ENCODE measurements at places on chromosomes 2 and 18.
A peak's percentile ranks its signal among the peaks of the same experiment; 100 is the strongest.

- DNase-seq: no peak
These were observed 134.2 kb upstream of the PIK3C3 start for GRCh38 chr18:41820784-41821183.

DNA sequence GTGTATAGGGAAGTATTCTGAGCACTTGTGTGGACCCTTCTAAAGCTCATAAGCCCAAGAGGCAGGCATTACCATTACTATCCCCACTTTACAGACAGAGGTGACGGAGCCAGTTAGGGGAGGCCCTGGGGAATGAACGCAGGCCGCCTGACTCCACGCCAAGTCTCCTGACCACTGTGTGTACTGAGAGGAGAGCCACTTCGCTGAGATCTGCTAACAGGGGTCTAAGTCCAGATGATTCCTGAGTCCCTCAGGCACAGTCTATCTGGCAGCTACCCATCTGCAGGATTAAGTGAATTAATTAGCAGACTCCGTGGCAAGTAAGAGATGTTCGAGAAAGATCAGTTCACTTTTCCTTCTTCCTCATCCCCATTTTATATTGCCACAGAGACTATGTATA lies 13.7 kb downstream of the CYB5A start:
- peak; percentile 58 for DNase-seq

DNA sequence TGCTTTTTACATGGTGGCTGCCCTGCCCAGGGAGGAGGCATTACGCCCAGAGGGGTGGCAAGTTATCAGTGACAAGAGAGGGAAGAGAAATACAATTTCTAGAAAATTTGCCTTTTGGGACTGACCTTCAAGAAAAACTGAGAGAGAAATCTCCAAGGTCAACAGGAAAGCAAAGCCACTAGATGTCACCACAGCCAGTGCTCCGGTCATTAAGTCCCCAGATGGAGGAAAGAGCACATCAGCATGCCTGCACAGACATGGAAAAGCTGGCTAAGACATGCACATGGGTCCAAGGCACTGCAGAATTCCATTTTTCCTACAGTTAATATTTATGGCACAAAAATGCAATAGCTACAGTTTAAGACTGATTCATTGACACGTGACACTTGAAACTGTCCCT lies 21.0 kb downstream of the FHL2 start:
- DNase-seq: no peak

DNA sequence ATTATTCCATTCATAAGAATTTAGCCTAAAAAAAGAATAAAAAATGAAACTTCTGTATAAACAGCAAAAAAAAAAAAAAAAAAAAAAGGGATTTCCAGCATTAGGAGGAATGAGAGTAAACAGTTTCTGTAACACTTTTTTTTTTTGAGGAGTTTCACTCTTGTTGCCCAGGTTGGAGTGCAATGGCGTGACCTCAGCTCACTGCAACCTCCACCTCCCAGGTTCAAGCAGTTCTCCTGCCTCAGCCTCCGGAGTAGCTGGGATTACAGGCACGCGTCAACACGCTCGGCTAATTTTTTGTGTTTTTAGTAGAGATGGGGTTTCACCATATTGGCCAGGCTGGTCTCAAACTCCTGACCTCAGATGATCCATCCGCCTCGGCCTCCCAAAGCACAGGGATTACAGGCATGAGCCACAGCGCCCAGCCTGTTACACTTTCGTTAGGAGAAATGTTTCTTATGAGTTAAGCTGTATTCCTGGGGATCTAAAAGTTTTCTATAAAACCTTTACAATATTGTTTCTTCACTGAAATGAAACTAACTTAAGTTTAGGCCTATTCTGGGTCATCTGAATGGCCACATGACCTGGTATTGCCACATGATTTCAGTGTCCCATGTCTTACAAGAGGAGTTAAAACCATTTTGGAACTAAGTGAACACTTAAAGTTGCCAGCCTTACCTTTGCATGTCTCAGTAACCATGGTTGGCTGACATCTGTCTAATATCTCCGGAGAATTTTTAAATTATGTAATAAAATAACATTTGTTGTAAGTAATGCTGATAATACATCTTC lies 17.5 kb downstream of the SMAD2 start:
- DNase-seq: no peak

GRCh38 chr2:193561054-193561453 lies 1366.3 kb upstream of the TMEFF2 start:
- DNase-seq: no peak

GRCh38 chr2:187435078-187435477 lies 13.0 kb downstream of the CALCRL start:
- no peak for DNase-seq

GRCh38 chr2:3769766-3770165 lies 66.4 kb downstream of the DCDC2C start:
- DNase-seq: no peak

DNA sequence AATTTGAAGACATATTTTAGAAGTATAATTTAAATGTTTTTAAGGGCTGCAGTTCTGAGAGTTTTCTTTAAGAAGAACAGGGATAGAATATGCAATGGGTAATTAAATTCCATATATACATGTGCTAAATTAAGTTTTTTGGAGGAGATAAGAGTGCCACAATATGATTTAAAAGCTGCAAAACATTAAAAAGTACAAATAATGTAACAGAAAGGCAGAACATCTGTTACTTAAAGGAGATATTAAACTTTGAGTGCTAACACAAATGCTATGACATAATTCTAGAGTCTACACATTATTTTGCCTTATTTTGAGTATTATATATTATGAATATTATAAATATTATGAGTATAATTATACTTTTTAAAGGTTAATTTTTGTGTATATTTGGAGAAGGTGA lies 102.4 kb downstream of the PARD3B start:
- no peak for DNase-seq

GRCh38 chr2:177165061-177165583 lies 47.5 kb upstream of the HNRNPA3 start:
- DNase-seq: peak; percentile 65

GRCh38 chr18:777021-777420 lies 35.0 kb downstream of the YES1 start:
- DNase-seq: no peak

Measured in NCI-H1092 treated with DMSO at 0.1 percent for 48 hours (cell line).